ENCODE measurements at places on chromosomes 6 and 20.

- no peak for DNase-seq
Measured at GRCh38 chr20:32621071-32621890, 36.1 kb upstream of the NOL4L start.

DNA sequence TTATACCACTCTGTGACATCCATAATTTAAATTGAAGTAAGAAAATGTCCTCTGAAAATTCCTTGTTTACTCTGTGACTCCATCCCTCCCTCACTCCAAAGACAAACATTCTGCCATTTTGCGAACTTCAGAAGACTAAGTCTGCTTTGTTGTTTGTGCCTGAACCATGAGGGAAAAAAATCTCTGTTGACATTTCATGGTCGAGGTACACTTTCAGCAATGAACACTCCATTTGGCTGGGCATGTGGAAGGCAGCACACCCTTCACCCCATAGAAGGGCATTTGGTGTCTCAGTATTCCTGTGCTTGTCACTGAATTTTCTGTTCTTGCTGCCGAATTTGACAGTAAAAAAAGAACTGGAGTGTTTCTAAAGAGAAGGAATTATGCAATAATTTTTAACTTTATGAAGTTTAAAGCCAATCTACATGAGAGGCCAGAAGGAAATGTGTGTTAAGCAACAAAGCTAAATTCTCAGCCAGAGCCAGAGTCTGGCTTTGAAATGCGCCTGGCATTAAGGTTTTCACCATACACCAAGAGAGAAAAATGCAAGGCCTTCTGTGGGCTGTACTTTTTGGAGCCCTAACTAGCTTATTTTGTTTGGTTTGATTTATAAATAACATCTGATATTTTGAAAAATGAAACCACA, 4.7 kb upstream of the PBOV1 start:
- DNase-seq = no peak

DNA sequence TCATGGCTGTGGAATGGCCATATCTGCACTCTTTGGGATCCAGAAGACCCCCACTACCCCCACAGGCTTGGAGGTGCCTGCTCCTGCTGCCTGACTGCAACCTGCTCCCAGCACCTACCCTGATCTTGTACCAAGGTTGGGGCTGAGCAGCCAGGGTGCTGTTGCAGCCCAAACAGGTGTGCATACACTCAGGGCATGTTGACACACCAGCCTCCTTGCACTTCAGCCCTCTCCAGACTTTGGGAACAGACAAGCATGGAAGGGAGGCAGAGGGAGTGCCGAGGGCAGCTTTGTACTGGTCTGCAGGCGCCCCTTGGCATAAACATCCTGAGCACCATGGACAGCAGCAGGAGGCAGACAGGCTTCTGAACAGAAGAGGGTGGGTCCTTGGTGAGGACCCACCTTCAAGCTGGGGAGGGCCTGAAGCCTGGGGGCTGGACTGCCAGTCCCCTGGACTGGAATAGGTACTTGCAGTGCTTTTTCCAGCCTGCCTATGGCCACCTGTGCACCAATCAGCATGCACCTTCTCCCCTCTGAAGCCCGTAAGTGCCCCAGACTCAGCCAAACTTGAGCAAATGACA, 1675.8 kb downstream of the HACE1 start:
- no peak for DNase-seq

DNA sequence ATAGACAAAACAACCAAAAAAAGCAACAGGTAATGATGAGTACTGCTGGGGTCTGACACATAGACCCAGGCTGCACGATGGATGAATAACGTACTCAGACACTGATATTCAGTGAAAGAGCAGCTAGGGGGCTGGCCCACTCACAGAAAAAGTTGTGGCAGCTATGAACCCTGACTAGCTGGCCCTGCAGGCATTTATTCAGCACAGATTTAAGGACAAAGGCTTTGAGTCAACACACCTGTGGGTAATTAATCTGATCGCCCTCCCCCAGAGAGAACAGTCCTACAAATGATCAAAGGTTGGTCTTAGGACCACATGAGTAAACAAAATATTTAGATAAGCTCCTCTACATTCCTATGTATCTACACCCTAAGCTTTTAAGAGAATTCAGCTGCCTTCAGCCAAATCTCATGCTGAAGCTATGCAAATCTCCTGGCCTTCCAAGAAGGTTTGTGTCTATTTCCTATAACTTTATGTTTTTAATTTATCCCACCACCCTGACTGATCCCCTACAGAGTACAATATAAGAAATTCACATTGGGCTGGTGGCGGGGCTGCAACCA, 81.7 kb upstream of the NXT1 start:
- DNase-seq = no peak

GRCh38 chr20:48608756-48609155, 219.0 kb downstream of the PREX1 start:
- no peak for DNase-seq

- DNase-seq = no peak
Measured at GRCh38 chr6:41170547-41171160, 7.7 kb upstream of the TREM2 start.

DNA sequence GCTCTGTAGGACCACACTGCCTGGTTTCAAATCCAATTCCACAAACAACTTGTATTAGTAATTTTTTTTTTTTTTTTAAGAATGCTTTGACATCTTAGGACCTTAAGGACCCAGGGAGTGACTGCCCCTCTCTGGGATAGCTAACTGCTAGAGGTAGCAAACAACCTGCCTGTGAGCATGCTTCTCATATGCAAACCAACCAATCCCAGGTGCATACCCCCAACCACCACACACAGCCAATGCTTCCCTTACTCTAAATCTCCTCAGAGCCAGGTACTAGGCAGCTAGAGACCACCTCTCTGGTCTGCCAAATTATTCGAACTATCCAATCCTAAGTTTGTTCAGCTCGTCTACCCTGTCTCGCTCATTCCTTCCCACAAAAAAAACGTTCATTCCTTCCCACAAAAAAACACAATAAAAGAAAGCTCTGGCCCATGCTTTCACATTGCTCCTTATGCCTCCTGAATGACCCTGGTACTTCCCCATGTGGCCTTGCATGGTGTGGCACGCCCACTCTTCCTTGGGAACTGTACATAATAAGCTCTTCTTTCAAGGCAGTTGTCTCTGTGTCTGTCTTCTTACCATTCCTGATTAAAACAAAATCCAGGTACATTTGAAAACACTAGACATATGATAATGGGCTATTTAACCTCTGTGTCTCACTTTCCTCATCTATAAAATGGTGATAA, 6.4 kb downstream of the SERAC1 start:
- no peak for DNase-seq

GRCh38 chr6:110232450-110232849, 52.2 kb downstream of the CDC40 start:
- DNase-seq = no peak

DNA sequence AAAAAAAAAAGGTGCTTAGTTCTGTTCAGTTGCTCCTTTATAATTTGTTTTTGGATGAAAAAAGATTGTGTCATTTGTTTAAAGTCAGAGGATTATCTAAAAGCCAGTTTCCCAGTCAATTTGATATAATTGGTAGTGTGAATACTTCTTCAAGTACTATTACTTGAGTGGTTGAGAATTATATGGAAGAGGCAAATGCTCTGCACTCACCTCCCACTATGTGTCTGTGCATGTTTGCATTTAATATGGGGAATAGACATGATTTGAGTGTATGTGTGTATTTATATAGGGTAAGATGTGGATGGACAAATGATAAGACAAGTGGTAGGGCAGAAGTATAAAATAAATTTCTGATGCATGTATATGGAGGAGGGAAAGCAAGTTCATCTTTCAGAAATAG, 15.8 kb downstream of the GJA1 start:
- DNase-seq = peak; percentile 47

DNA sequence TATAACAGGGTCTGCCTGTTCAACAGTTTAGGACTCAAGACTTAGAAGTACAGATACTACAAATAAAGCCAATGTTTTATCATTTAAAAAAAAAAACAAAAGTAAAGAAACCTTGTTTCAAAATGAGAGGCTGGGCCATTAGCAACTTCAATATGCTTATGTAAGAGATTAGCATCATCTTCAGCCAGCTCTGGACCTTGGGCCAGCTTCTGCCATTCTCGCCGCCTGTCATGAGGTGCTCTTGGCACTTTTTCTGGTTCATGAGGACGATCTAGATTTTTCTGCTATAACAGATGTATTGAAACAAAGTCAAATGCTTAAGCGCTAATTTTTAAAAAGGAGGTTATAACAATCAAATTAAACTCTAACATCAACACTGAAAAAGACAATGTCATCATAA, 74.2 kb downstream of the WASF1 start:
- DNase-seq = no peak

DNA sequence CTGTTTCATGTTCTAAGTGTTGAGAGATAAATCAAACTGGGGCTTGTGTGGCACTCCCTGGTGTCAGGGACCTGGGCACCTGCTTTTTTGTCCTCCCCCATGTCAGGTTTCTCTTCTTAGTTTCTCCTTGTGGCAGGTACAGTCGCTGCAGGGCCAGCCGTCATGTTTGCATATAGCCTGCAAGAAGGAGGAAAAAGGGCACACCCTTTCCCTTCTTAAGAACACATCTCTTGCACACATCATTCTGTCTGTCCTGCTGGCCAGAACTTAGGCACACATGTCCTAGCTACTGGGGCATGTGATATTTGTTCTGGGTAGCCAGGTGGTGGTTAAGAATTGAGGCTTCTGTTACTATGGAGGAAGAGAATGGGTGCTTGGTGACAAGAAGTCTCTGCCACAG, 27.9 kb downstream of the CDC5L start:
- no peak for DNase-seq

DNA sequence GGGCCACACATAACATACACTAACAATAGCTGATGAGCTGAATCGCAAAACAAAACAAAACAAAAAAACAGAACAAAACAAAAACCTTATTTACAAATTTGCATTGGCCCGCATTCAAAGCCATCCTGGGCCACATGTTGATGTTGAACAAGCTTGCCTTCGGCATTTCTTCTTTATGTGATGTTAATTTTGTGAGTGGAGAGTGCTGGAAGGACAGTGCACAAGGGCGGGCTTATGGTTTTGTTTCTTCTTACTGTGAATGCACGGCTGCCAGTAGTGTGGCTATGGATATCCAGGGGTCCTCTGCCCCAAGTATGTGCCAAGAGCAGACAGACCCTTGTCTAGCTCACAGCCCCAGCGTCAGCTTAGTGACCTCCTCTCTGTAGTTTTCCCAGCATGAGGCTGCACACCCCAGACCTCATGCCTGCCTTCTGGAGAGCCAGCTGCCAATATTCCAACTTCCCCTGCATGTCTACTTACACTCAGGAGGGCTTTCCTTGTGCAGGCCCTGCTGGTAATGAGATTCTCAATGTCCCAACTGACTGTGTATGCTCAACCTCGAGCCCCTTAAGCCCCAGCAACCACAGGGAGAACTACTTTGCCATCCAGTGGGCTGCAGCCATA, 24.9 kb downstream of the ZNF292 start:
- DNase-seq = no peak

DNA sequence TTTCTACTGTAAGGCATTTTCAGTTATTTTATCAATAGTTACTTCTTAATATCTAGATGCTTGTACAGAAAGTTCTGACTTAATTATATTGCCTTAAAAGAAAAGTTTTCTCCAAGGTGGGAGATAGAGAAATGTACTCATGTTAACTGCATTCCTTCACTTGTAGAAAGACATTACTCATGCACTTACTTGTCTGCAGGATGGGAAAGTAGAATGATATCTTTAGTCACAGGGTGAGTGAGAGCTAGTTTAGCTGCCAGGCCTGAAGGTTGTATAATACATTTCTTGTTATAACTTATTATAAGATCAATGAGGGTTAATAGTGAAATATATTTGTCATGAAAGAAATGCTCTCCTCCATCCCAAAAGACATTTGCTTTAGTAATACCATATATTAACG, 92.1 kb downstream of the CRYBG1 start:
- DNase-seq = no peak

DNA sequence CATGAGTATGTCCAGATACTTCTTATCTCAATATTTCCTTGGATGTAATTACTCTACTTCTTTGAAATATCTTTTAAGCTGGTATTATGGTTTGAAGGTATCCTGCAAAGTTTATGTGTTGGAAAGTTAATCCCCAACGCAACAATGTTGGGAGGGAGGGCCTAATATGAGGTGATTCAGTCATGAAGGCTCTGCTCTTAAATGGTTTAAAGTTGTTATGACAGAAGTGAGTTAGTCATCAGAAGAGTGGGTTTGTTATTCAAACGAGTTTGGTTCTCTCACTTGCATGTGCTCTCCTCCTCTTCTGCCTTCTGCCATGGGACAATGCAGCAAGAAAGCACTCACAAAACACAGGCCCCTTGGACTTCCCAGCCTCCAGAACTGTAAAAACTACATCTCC, 176.3 kb downstream of the KCNQ5 start:
- no peak for DNase-seq

- DNase-seq = no peak
Measured at GRCh38 chr6:165266621-165267020, 42.8 kb downstream of the C6orf118 start.

DNA sequence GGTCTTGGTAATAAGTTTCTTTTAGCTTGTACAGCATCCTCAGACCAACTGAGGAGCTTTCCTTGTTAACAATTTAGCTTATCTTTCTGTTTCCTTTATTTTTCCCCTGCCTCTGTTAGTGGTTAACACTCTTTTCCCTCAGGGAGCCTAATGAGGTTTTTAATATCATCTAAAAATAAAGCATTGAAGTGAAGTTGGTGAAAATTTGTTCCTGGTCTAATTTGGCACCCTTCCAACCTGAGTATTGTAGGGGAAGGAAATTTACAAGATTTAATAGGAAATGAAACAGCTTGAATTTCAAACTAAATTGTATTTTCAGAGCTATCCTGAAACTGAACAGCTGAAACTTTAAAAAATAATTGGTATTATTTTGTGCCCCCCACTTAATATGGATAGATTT, 28.1 kb upstream of the VAPB start:
- no peak for DNase-seq

DNA sequence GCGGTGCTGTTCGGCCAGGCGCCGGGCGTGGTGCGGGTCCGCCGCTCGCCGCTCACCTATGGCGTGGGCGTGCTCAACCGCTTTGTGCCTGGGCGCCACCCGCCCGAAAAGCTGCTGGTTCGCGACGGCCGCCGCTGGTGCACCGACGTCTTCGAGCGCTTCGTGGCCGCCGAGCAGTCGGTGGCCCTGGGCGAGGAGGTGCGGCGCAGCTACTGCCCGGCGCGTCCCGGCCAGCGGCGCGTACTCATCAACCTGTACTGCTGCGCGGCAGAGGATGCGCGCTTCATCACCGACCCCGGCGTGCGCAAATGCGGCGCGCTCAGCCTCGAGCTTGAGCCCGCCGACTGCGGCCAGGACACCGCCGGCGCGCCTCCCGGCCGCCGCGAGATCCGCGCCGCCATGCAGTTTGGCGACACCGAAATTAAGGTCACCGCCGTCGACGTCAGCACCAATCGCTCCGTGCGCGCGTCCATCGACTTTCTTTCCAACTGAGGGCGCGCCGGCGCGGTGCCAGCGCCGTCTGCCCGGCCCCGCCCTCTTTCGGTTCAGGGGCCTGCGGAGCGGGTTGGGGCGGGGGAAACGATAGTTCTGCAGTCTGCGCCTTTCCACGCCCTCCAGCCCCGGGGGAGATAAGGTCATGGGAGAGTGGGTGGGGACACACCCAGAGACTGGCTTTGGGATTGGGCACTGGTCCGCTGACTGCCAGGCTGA, 15.7 kb downstream of the ADISSP start:
- no peak for DNase-seq

GRCh38 chr6:168823397-168824212, 382.6 kb downstream of the SMOC2 start:
- no peak for DNase-seq

GRCh38 chr6:126374372-126374771, 34.5 kb downstream of the CENPW start:
- DNase-seq = no peak

Measured in dermis microvascular lymphatic vessel endothelial cell (primary cell).